ENCODE measurements at places on chromosomes 12 and 14. TPM values are rescaled to one million over a fixed set of nuclear protein-coding genes. Genes with fewer than 3 reads are reported as not detected.

The MSRB3 gene
- 325 TPM for total RNA-seq

The PLEKHG7 gene
- not detected for total RNA-seq

The SERPINA10 gene
- total RNA-seq: not detected

The HOXC6 gene
- 0.42 TPM for total RNA-seq

The TROAP gene
- total RNA-seq: 0.80 TPM

The MANSC4 gene
- total RNA-seq: not detected

- H3K4me3 ChIP-seq: no peak overlapping the region
- DNase-seq: no peak
- no peaks in the 10 kb centered on the region for H3K36me3 ChIP-seq
- no peaks in the 10 kb centered on the region for H3K27me3 ChIP-seq
These were observed 389.1 kb downstream of the GRIN2B start for GRCh38 chr12:13592063-13592942.

DNA sequence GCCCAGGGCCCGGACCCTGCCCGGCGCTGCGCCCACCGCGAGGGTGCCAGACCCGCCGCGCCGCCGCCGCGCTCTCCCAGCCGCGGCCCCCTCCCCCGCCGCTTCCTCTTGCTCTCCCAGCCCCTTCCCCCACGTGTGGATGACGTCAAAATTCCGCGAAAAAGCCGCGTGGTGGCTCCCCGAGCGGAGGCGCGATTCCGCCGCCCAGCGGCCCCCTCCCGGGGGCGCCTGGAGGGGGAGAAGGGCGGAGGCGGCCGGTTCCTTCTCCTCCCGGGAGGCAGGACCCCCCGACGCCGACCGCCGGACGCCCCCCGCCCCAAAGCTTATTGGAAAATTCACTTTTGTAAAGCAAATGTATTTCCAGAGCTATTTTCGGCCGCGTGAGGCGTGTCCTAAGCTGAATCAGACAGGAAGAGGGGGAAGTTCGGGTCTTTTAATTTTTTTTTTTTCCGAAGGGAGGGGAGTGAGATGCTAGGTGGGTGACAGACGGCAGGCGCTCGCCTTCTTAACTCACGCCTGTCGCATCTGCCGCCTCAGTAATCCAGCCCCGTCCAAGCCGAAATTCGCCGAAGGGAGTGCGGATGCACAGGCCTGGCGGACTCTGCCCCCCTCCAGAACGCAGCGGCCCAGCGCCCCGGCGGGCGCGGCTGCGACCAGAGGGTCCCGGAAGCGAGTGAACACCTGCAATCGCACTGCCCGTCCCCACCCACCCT is 4.1 kb upstream of the CCND2 start:
- DNase-seq: no peak
- H3K4me1 ChIP-seq: peaks cover 40% of the 10 kb centered on the region
- H3K4me3 ChIP-seq: peak overlapping the region; percentile 73
- no peaks in the 10 kb centered on the region for H3K36me3 ChIP-seq
- peaks cover 4% of the 10 kb centered on the region for H3K27me3 ChIP-seq

DNA sequence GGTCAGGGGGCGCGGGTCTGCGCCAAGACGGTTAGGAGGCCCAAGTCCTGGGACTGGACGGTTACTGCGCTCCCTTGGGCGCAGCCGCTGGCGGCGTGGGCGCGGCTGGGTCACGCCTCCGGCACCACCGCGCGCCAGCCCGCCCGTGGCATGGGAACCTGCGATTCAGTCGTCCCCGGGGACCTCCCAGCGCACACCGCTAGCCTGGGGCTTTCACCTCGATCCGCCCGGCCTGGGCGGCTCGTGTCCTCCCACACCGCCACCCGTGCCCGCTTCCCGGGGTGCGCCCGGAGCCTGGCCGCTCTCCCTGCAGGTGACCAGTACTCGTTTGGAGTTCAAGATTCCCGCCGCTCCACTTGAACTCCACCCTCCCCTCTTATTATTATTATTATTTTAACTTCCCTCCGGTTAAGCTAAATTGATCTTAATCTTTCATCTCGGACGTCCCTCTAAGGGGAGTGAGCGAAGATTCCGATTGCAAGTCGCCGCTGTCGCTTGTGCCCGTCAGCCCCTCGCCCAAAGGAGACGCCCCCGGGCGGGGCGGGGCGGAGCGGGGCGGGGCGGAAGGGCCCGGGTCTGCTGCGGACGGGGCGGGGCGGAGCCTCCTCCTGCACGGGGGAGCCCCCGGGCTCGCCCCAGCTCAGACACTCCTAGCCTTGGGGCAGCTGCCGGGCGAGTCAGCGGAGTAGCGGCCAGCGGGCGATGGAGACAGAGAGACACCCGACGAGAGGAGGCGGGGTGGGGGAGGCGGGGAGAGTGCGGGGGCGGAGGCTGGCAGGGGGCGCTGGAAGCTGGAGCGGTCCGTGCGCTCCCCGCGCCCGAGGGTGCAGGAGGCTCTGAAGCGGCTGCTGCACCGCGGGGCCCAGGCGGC is at the start of gene KCNMB4:
Gene KCNMB4, plus strand, starts transcription at position 643 of the 871 bp plus-strand sequence. CDS start 445 bp downstream, outside the sequence.
- no peaks in the 10 kb centered on the region for H3K36me3 ChIP-seq
- peak within 1 kb of the TSS; percentile 49 for H3K27ac ChIP-seq
- H3K27me3 ChIP-seq: peaks cover 46% of the 10 kb centered on the region
- peak within 1 kb of the TSS; percentile 74 for H3K4me3 ChIP-seq
- H3K4me1 ChIP-seq: peaks cover 22% of the 10 kb centered on the region

DNA sequence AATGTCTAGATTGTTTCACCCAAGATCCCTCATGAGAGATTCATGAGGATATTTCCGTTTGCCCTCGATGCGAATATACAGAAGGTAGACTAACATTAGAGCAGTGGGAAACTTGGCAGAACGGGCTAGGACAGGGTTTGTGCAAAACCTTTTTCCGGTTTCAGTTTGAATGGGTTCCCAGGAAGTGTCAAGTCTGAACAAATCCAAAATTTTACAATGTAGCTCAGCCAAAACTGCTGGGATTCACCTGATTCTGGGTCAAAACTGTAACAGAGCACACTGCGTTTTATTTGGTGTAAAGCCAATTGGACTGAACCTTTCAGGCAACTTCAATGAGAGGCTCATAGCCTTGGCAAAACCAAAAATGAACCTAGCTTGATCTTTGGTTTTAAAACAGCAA is 337.8 kb upstream of the DIO2 start:
- H3K4me1 ChIP-seq: no peaks in the 10 kb centered on the region
- DNase-seq: peak; percentile 92
- no peaks in the 10 kb centered on the region for H3K36me3 ChIP-seq

- H3K27me3 ChIP-seq: no peaks in the 10 kb centered on the region
- H3K36me3 ChIP-seq: no peaks in the 10 kb centered on the region
- H3K27ac ChIP-seq: peak overlapping the region; percentile 94
- H3K4me3 ChIP-seq: peak overlapping the region; percentile 4
- peaks cover 100% of the 10 kb centered on the region for H3K4me1 ChIP-seq
- no peak for DNase-seq
These were observed 13.7 kb downstream of the TRMT61A start for GRCh38 chr14:103542605-103543088.

GRCh38 chr14:104876251-104876699 is 11.2 kb downstream of the CEP170B start:
- no peak overlapping the region for H3K27ac ChIP-seq
- H3K4me3 ChIP-seq: no peak overlapping the region
- H3K27me3 ChIP-seq: no peaks in the 10 kb centered on the region
- H3K36me3 ChIP-seq: peaks cover 39% of the 10 kb centered on the region

DNA sequence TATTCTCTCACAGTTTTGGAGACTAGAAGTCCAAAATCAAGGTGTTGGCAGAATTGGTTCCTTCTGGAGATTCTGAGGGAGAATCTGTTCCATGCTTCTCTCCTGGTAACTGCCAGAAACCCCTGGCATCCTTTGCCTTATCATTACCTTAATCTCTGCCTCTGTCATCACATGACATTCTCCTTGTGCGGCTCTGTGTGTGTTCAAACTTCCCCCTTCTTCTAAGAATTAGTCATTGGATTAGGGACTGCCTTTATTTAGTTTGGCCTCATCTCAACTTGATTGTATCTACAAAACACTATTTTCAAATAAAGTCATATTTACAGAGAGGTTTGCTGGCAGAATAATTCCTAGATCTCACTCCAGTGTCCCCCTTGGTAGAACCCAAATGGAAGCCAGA is 68.9 kb downstream of the ZNF641 start:
- H3K4me1 ChIP-seq: no peaks in the 10 kb centered on the region

- no peak overlapping the region for H3K27ac ChIP-seq
- no peak for DNase-seq
- no peaks in the 10 kb centered on the region for H3K27me3 ChIP-seq
- H3K4me1 ChIP-seq: peaks cover 6% of the 10 kb centered on the region
- no peaks in the 10 kb centered on the region for H3K36me3 ChIP-seq
These were observed 7.0 kb downstream of the MTHFD1 start for GRCh38 chr14:64394977-64395633.

- H3K36me3 ChIP-seq: no peaks in the 10 kb centered on the region
- no peak overlapping the region for H3K27ac ChIP-seq
- no peak for DNase-seq
- H3K4me3 ChIP-seq: no peak overlapping the region
- peaks cover 22% of the 10 kb centered on the region for H3K27me3 ChIP-seq
- no peaks in the 10 kb centered on the region for H3K4me1 ChIP-seq
These were observed 29.6 kb upstream of the SPPL3 start for GRCh38 chr12:120933786-120934185.

DNA sequence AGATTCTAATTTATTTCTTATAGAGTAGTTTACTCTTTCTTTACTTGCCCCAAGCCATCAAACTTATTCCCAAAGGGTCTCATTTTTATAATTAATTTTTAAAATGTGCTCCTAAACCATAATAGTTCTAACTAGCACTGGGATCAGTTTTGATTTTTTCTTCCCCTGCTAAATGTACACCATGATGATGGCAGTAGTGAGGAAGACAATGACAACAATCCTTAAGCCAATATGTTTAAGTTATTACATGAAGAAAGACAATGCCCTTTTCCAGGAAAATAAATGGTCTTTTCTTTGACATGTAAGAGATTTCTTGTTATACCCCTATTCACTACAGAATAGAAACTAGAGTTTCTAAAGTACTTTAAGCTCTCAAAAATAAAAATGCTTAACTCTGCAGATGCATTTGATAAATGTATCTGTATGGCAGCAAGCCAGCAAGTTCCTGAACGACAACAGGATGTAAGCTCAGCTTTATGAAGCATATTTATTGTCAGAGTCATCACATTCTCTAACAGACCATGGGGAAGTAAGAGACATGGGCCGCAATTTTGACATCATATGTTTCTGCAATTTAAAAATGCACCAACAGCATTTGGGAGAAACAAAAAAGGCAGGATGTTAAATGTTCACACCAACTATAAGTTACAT is 36.0 kb upstream of the SNX6 start:
- no peak overlapping the region for H3K27ac ChIP-seq
- H3K36me3 ChIP-seq: no peaks in the 10 kb centered on the region
- no peak for DNase-seq
- no peak overlapping the region for H3K4me3 ChIP-seq

GRCh38 chr14:70018713-70019211 is 139.5 kb downstream of the SMOC1 start:
- no peak for DNase-seq
- no peaks in the 10 kb centered on the region for H3K36me3 ChIP-seq
- no peaks in the 10 kb centered on the region for H3K27me3 ChIP-seq
- peaks cover 17% of the 10 kb centered on the region for H3K4me1 ChIP-seq
- H3K4me3 ChIP-seq: peak overlapping the region; percentile 17

DNA sequence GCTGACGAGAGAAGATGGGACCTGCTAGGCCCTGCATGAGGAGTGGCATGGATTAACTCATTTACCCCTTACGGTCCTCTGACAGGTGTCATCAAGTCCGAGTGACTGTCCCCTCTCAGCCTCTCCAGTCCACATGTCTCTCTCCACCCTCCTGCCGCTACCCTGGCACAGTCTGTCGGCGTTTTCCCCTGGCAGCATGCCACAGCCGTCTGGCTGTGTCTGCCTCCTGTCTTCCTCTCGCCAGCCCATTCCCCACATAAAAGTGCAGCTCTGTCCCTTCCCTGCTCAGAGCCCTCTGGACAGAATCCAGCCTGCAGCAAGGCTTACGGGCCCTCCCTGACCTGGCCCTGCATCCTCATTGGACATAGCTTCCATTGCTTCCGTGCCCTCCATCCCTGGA is 45.6 kb downstream of the UBE3B start:
- H3K36me3 ChIP-seq: peaks cover 100% of the 10 kb centered on the region
- H3K27ac ChIP-seq: no peak overlapping the region
- no peak for DNase-seq
- H3K4me1 ChIP-seq: peaks cover 18% of the 10 kb centered on the region

DNA sequence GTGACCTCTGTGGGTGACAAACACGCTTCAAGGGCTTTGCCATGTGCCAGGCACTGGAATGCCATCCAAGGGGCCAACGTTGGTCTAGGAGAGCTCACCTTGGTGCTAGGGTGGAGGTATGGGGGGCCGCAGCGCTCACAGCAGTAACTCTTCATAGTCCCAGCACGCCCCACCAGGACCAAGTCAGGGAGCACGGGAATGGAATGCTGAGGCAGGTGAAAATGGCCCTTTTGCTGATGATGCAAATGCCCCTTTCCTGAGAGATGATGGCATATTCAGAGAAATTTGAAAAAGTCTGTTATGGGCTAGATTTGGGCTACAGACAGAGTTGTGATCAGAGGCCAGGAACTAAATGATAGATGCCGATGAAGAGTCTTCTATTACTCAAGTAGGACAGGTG is 10.0 kb upstream of the FAM181A start:
- no peaks in the 10 kb centered on the region for H3K36me3 ChIP-seq
- no peaks in the 10 kb centered on the region for H3K4me1 ChIP-seq
- no peak overlapping the region for H3K27ac ChIP-seq
- H3K27me3 ChIP-seq: no peaks in the 10 kb centered on the region
- no peak for DNase-seq
